AG08396 (cell line): ENCODE measurements at places on chromosomes 5 and 9.

DNA sequence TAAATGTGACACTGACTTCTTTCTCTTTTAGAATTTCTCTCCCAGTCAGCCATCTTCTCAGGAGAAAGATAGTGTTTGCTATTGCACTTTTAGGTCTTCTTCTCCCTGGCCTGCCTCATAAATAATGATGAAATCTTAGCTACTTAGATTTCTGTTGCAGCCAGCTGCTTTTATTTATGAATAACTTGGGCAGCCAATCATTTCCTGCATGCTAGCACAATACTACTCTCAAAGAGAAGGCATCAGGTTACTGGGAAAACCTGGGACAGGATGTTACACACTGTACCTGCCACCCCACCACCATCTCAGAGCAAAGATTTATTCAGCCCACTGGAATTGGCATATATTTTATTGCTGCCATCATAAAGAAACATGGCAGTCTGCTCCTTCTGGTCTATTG, 266.6 kb downstream of the PRELID2 start:
- peak; percentile 11 for DNase-seq

DNA sequence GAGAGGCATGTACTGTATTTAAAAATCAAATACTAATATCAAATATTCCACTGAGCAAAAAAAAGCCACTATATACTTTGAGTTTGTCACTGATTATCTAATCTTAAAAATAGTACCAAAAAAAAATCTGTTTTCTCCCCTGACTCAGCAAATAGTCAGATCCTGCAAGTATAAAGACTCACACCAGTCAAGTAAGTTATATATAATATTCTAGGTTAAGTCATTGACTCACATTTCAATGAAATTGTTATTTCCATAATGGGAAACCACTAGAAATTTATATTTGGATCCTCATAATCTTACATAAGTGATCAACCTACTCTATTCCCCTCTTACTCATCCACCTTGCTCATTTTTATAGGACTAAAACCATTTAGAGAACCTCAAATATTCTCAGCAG, 447.2 kb upstream of the MEF2C start:
- no peak for DNase-seq

DNA sequence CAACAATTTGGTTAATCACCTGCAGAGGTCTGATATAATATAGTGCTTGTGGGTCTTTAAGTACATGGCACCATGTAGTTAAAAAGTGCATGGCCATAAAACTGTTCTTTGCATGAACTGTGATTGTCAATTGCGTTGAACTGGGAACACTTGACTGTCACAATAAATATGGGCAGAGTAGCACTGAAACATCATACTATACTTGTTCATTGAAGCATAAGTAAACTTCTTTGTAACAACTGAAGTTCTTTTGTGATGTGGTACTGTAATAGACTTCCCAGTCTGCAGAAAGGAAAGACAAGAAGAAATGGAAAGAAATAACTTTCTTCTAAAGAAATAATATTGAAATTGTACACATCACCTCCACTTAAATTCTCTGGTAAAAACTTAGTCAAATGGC, 9.8 kb upstream of the NTRK2 start:
- DNase-seq: no peak

DNA sequence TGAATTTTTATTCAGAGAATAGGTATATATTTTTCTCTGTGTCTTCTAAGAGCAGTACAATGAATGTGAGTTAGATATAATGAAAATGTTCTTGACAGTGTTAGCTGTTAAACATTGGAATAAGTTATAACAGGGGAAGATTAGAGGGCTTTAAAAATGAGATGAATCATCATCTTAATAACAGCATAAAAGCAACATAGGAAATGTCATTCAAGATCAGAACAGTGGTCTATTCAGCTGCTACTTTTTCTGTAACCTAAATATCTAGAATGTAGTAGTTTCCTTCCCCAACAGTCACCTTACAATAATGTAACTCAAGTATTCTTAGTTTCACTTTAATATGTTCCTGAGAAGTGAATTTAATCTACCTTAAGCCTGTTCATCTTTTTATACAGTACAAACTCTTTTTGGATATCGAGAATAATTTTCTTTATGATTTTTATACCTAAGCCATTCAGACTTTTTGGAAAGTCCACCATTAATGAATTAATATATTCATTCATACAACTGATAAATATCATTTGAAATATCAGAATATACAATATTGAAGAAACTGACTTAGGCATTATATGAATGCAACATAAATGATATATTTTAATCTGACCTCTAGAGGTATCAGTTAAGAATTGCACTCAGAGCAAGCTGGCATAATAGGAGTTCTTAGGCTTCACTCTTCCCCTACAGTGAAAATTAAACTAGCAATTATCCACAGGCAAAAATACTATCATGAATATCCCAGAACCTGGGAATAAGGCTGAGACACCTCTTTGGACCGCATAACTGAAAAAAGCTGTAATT, 66.1 kb upstream of the EDIL3 start:
- no peak for DNase-seq

GRCh38 chr9:5931657-5932056, 41.0 kb downstream of the MLANA start:
- no peak for DNase-seq

GRCh38 chr9:120627073-120627472, 47.1 kb upstream of the CDK5RAP2 start:
- DNase-seq: no peak

DNA sequence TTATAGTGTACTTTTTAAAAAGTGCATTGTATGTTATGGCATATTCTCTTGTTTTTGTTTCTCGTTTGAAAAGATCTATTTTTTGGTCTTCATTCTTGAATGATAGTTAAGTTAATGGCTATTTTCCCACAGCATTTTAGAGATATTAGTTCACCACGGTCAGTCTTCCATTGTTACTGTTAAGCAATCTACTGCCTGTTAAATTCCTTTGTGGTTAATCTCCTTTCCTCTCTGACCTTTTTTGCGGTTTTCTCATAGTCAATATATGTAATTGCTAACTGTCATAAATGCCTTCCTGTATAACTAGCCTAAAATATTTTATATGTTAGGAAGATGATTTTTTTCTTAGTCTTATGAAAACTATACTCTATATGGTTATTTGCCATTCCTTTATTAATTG, 250.8 kb upstream of the FBXL7 start:
- DNase-seq: no peak

GRCh38 chr5:37792975-37793631, 46.7 kb downstream of the GDNF start:
- DNase-seq: peak; percentile 39

DNA sequence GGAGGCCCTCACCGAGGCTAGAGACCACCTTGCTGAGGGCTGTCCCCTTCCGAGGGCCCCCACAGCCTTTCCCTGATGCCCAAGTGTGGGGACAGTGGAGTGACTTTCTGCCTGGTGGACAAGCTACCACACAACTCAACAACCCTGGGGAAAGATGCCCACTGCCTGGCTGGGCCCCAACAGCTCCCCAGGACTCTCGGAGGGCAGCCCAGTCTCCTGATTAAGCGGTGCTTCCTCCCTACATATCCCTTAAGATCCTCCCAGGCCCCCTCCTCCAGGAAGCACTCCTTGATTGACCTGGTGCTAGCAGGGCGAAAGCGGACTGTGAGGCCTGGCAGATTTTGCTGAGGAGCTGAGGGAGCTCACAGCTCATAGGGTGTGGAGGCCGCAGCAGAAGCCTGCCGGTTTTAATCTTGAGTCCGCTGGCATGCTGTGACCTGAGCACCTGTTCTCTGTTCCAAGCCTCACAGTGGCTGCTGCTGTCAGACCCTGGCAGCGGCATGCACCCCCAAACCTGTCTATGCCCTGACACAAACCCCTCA, 2.2 kb downstream of the NSMF start:
- no peak for DNase-seq

GRCh38 chr9:136304456-136304855, 562 bp upstream of the CCDC187 start:
- no peak for DNase-seq

- DNase-seq: no peak
Measured at GRCh38 chr9:107334103-107334776, 51.2 kb downstream of the RAD23B start.

DNA sequence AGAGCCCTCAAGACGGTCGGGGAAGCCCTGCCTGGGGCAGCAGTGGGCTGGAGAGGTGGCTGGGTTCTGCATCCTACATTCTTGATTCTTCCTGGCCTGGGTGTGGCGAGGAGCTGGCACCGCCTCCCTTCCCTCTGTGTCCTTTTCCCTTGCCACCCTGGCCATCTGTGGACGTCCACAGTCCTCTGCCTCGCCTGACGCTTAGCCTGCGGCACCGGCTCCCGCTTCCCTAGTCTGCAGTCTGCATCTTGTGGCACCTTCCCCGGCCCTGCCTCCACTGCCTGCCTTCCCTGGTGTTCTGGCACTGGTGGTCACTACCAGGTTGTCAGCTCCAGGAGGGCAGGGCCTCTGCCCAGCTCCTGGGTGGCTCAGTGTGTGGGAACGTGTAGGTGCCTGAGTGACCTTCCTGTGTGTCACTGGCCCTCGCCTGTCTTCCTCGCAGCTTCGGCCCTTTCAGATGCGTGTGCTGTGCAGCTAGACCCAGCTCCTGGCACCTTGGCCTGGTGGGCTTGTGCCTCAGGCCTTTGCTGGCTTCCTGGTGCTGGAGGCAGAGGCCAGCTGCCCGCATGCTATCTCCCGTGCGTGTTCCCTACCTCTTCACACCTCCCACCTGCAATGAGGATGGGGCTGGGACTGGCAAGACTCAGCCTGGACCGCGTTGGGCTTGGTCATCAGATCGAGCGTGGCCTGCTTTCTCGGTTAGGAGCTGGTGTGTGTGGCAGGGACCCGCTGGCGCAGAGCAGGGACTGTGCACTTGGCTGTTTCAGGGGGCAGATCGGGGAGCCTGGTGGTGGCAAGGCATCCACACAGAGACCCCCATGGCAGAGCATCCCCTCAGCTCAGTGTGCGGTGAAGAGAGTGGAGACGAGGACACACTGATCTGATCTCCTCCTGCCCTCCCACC, 20.9 kb downstream of the TRAF2 start:
- no peak for DNase-seq

- DNase-seq: no peak
Measured at GRCh38 chr5:158609333-158610050, 490.2 kb downstream of the EBF1 start.

- DNase-seq: no peak
Measured at GRCh38 chr5:88954511-88954910, 71.5 kb upstream of the MEF2C start.

DNA sequence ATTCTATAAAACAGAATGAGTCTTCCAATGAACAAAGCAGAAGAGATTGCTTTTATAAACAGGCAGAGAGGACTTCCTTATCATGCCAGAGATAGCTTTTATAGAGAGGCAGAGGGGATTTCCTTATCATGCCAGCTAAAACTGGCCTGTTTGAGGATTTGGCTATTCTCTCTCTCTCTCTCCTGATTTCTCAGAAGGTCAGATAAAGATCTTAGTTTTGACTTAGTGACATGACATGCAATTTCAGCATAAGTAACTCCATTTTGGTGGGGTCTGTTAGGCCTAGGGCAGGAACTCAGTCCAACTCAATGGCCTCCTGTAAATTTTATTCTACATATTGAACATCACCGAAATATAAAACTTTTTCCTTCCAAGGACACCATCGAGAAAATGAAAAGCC, 31.5 kb upstream of the DENND4C start:
- DNase-seq: no peak

DNA sequence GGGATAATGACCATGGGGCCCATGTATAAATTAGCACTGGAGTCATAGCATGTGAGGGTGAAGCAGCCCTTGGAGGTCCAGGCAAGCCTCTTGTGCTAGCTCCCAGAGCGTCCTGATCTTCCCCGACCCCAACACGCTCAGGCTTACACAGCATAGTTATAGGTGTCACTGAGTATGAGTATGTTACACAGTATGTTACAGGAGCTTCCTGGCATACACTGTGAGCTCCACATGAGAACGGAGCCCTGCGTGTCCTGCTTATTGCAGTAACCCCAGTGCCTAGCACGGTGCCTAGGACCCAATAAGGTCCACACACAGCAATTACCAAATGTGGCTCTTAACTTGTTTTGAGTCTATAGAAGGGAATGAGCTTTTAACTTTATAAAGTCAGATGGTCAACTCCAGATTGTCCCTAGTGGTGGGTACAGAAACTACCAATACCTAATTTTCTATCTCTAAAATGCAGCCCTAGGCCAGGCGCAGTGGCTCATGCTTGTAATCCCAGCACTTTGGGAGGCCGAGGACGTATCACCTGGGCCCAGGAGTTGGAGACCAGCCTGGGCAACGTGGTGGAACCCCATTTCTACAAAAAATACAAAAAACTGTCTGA, 64.1 kb downstream of the PLAC8L1 start:
- no peak for DNase-seq

GRCh38 chr5:55633574-55634208, 78.4 kb downstream of the SLC38A9 start:
- DNase-seq: no peak

DNA sequence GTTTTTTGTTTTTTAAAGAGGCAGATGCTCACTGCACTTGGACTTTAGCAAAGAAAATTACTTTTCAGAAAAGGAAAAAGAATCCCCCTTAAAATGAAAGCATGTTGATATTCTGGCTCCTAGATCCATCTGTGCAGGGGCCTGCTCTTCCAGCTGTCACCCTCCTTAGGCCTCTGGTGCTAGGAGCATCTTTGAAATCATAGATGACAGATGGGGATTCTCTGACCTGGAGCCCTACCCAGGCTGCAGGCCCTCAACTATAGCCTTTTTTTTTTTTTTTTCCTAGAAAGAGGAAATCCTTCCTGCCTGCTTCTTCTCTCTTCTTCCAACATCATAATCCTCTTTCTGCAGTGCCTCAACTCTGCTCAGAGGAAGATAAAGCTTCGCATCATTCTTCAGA, 16.3 kb upstream of the DCP2 start:
- no peak for DNase-seq

- DNase-seq: no peak
Measured at GRCh38 chr9:101677861-101678260, 60.6 kb downstream of the GRIN3A start.

DNA sequence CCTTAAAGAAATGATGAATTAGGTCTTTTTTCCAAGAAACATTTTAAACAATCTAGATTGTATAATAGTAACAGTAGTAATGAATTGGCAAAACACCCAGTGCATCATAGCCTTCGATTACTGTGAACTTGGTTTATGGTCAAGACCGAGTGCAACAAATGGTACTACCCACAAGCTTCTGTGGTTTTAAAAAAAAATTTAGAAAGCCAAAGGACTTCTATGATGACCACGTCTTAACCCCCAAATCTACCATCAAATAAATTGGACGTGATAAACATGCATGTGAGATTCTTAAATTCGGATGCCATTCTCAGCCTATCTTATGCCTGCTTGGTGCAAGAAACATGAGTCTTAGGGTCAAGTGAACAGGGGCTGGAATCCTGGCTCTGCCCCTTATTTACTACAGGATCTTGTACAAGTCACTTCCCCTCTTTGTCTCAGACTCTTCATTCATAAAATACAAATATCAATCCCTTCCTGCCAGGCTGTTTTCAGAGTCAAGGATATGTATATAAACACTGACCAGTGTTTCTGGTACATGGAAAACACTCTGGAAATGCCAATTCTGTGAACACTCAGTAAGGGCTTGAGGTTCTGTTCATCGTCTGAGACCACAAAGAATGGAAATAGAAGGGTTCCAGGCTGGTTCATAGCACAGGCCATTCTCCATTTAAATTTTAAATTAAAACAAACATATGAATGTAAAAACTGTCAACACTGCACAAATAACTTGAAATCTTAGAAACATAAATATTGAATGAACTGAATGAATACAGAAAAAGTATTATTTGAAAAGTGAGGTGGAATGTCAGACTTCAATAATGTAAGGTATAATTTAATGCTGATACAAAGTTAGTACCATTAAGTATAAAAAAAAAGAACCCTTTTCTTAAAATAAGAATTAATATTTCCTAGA, 107.8 kb downstream of the NR6A1 start:
- no peak for DNase-seq

- no peak for DNase-seq
Measured at GRCh38 chr5:74540622-74541021, 99.9 kb downstream of the ENC1 start.
